Fibroblast of villous mesenchyme (primary cell): ENCODE measurements at places on chromosomes 5 and 9. TPM values are rescaled to one million over a fixed set of nuclear protein-coding genes. Genes with fewer than 3 reads are reported as not detected.

Gene RANBP17
- total RNA-seq, result 28.0 and 33.7 TPM in 2 replicates

Gene FBXW2
- 35.4 and 41.5 TPM in 2 replicates for total RNA-seq

Gene FBN2
- 81.6 and 137 TPM in 2 replicates for total RNA-seq

Gene PPWD1
- 33.2 and 42.7 TPM in 2 replicates for total RNA-seq

Gene TSLP
- 0.32 and 0.43 TPM in 2 replicates for total RNA-seq

Gene KIF20A
- 30.6 and 60.0 TPM in 2 replicates for total RNA-seq

Gene ANKRD31
- total RNA-seq, result under 0.01 and 0.32 TPM in 2 replicates

Gene TMEM174
- total RNA-seq, result not detected in 2 replicates

Gene STPG3
- not detected in 2 replicates for total RNA-seq

Gene ADGRV1
- under 0.01 and 0.43 TPM in 2 replicates for total RNA-seq

Gene F12
- 0.43 and 0.64 TPM in 2 replicates for total RNA-seq

Gene BRINP1
- under 0.01 TPM in 2 replicates for total RNA-seq

Gene TTC23L
- under 0.01 TPM in 1 of 2 replicates, not detected in the other for total RNA-seq

Gene SPINK7
- total RNA-seq, result not detected in 2 replicates

Gene LCNL1
- total RNA-seq, result 3.2 and 3.5 TPM in 2 replicates

GRCh38 chr5:14528115-14528514, 53.5 kb upstream of the OTULINL start:
- DNase-seq, result no peak

- DNase-seq, result peak; percentile 73
These were observed 90.7 kb downstream of the MAT2B start for GRCh38 chr5:163595932-163596607.

DNA sequence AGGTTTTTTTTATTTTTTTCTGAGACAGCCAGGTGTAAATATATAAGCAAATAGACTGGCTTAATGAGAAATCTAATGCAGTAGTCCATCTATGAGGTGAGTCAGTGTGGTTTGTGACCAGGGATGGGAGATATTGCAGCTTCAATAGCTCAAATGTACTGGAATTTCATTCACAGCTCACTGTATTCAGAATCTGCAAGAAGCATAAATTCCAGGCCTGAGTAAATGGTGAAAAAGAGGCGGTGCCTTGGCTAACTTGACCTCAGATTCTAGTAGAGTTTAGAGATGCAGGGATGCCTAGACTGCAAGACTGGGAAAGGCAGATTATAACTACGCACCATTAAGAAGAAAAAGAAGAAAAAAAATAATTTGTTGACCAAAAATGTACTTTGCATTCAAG, 151.9 kb upstream of the SMC2 start:
- DNase-seq, result no peak

DNA sequence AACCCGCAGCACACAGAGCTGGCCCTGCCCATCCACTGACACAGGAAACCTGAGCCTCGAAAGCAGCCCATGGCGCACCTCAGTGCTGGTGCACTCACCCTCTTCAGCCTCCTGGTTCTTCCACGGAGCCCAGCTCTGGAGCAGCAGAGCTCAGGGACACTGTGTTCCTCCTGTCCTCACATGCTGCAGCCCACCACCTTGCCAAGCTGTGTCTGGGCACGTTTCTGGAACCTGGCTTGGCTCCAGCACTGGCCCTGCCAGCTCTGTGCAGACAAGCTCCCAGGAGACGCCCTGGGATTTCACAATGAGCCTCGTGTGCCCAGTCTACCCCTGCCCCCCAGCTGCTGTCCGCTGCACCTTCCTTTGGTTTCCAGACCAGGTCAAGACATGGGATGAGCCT, 119.5 kb downstream of the SYK start:
- no peak for DNase-seq

- no peak for DNase-seq
These were observed 26.0 kb downstream of the BICD2 start for GRCh38 chr9:92738661-92739081.

GRCh38 chr5:129631961-129632360, 115.9 kb upstream of the MINAR2 start:
- peak; percentile 68 for DNase-seq

DNA sequence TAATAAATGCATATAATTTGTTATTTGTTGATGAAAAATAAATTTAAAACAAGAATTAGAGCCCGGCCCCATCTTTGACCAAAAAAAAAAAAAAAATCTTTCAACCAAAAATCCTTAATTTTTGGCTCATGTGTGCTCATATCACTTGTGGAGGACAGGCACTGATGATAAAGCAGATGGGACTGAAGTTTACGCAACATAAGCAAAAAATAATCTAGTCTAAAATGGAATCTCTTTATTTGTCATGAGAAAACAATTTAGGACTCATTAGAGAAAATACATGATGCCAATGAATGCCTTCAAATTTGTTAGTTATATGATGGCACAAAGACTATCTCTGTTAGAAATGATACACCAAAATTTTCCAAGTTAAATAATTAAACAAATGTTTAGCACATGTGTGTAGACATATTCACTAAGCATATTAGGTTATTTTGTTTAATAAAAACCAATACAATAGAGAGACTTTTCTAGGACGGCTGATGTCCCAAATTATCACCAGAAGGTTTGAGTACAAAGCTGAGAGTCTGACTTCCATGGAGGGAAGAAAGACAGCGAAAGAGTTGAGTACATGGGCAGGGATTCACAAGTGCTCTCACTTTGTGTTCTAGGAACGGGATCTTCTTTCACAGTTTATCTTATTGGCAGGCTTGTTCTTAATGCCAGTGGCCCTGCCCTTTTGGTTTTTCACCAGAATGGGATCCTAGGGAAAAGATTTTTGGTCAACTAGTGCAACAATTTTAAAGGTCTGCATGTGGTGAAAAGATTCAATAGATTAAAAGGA, 621.4 kb downstream of the RAB3C start:
- no peak for DNase-seq

DNA sequence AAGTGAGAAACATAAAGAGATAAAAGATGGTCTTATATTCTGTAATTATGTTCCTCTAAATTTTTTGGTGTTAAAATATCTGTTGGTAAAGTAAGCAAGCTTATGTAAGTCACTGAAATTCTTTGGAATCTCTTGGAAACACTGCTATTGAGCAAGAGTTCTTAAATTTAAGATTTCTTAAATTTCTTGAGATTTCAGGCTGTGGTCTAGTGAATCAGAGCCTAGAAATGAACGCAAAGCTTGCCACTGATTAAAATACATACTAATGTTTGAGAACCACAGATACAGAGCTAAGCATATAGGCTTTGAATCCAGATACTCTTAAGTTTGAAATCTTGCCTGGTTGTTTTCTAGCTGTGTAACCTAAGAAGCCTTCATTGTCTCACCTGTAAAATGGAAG, 133.4 kb downstream of the TRPM3 start:
- DNase-seq, result peak; percentile 81

- DNase-seq, result no peak
These were observed 22.2 kb downstream of the PLK2 start for GRCh38 chr5:58437661-58438060.

GRCh38 chr9:95463148-95464060, 53.4 kb downstream of the PTCH1 start:
- peak; percentile 26 for DNase-seq

GRCh38 chr5:158538506-158539074, 561.1 kb downstream of the EBF1 start:
- DNase-seq, result no peak

GRCh38 chr5:35963381-35963843, 25.0 kb upstream of the CAPSL start:
- DNase-seq, result peak; percentile 20

GRCh38 chr9:107999890-108000289, 510.3 kb upstream of the KLF4 start:
- DNase-seq, result no peak

GRCh38 chr9:27337833-27338526, 41.0 kb upstream of the EQTN start:
- peak; percentile 34 for DNase-seq

GRCh38 chr9:13351778-13352386, 72.4 kb upstream of the MPDZ start:
- peak; percentile 74 for DNase-seq

DNA sequence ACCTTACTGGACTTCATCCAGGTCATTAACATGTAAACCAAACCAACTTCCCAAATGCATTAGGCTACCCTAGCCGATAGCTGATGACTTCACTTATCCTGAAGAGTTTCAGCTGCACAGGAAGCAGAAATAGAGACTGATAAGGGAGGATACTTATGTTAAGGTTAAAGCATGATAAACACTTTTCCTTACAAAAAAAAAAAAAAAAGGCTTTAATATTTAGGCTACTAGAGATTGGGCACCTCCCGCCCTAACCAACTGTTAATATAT, 1.6 kb upstream of the MEF2C start:
- no peak for DNase-seq

DNA sequence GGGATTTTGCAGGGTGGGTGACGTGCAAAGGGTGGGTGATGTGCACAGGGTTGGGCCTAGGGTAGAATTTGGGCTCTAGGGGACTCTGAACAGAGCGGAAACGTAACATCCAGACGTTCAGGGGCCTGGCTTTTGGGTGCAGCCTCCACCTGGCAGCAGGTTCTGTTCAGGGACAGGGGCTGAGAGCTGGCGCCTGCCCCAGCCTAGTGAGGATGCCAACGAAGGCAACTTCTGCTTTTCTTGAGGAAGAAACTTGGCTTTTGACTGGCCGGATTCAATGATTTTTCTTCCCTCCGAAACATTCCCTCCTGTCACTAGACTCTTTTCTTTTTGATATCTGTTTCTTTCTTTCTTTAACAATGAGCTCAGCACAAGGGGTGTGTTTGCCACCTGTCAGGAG, 38.6 kb upstream of the SLC6A19 start:
- DNase-seq, result no peak

GRCh38 chr5:73370095-73370494, 78.5 kb downstream of the FOXD1 start:
- DNase-seq, result no peak

DNA sequence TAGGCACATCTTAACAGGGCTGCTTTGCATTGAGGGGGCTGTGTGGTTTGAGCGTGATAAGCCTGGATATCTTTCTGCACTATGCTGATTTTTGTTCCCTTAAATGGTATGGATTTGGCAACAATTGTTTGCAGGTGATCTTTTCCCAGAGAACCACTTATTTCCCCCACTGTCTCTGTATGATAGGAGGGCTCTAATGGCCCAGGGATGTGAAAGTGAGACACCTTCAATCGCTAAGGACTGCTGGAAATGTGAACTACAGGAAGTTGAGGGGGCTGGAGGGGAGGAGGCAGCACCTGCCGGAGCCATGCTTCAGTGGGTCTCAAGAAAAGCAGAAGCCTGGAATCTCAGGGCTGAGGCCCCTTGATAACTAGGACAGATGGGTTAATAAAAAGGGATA, 29.4 kb downstream of the SYK start:
- no peak for DNase-seq

DNA sequence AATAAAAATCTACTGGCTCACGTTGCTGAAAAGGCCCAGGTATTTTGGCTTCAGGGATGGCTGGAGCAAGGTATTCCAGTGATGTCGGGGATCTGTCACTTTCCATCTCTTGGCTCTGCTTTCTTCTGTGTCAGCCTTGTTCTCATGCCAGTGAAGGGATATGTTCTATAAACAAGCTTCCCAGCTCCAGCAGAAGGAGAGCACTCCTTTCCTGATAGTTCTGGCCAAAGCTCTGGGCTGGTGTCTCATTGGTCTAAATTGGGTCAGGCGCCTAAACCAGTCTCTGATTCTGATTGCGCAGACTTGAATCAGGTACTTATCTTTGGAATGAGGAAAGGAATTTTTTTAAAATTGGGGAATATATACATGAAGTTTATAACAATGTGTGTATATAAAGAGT, 5.1 kb downstream of the SNX30 start:
- DNase-seq, result peak; percentile 44

GRCh38 chr9:70679845-70680244, 265.4 kb upstream of the KLF9 start:
- DNase-seq, result peak; percentile 39

DNA sequence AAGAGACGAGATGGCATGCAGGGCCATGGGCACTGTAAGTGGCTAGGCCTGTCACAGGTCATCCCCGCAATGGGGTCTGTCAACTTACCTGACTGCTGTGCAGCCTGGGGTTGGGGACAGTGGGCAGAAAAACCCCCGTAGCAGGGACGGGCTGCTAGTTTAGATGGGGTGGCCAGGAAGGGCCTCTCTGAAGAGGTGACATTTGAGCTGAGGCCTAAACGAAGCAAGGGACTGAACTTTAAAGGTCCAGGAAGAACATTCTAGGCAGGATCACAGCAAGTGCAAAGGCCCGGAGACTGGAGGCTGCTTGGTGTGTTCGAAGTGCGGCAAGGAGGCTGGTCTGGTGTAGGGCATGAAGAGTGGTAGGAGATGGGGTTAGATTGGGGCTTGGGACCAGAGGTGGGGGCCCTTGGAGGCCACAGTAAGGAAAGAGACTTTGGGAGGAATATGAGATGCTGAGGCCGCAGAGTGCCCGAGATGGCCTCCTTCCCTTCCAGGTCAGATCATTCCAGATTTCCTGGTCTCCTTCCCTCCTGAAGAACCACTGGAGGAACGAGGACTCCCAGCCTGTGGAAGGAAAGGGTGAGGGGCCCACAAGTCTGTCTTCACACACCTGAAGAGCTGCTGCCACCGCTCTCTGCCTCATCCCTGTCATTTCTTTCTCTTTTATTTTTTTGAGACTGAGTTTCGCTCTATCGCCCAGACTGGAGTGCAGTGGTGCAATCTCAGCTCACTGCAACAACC, 37.9 kb upstream of the SH3PXD2B start:
- DNase-seq, result no peak

DNA sequence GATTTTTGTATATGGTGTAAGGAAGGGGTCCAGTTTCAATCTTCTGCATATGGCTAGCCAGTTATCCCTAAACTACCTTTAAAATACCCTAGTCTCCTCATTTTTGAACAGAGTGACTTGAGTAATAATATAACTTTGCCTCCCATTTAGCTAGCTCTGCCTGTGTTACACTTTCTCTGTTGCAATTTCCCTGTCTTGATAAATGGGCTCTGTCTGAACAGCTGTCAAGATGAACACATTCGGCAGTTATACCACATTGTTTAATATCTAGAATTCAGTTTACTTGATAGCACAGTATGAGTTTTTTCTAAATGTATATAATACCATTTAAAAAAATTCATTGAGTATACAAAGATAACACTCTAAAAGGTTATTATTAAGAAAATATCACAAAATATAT, 562.9 kb upstream of the FTMT start:
- DNase-seq, result no peak

- no peak for DNase-seq
These were observed 525.9 kb downstream of the EBF1 start for GRCh38 chr5:158573829-158574228.

DNA sequence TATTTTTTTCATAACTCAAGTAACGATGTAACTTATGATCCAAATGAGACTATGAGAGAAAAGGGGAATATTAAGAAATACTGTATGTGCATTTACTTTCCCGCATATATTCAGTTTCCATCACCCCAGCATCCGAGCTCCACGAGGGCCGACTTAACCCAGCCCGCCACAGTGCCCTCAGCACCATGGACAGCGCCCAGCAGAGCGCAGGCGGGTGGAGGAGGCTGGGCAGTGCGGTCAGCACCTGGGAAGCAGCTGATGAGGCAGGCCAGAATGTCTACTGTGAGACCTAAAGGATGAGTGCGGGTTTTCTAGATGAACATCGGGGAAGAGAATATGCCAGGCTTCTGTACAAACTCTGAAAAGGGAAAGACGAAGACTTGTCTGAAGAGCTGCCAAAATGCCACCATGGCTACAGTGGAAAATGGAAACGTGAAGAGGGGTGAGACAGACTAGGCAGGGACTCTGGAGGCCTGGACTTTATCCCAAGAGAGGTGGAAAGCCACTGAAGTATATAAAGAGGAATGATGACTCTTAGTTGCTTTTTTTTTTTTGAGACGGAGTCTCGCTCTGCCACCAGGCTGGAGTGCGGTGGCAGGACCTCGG, 34.5 kb upstream of the MED27 start:
- DNase-seq, result peak; percentile 67

- no peak for DNase-seq
These were observed 18.3 kb upstream of the CAMSAP1 start for GRCh38 chr9:135925496-135926133.

- no peak for DNase-seq
These were observed 497.0 kb upstream of the GRAMD2B start for GRCh38 chr5:125926172-125926571.
